Neural progenitor cell (in vitro differentiated cells): ENCODE measurements at places on chromosomes 5 and 9. TPM values are rescaled to one million over a fixed set of nuclear protein-coding genes. Genes with fewer than 3 reads are reported as not detected.
A peak's percentile ranks its signal among the peaks of the same experiment; 100 is the strongest.

Gene IL31RA
- total RNA-seq: not detected in 2 replicates

Gene ANKRD33B
- total RNA-seq: 2.2 and 3.5 TPM in 2 replicates

Gene PDZD2
- total RNA-seq: 1.1 and 1.4 TPM in 2 replicates

Gene GABRB2
- 0.53 and 0.58 TPM in 2 replicates for total RNA-seq

- peak; percentile 26 for DNase-seq
Observed at GRCh38 chr5:20972419-20972925, 984.5 kb upstream of the CDH18 start.

- peak; percentile 42 for DNase-seq
Observed at GRCh38 chr5:66239034-66239433, 94.9 kb downstream of the SREK1 start.

GRCh38 chr5:9025942-9026341 is 519.9 kb downstream of the SEMA5A start:
- no peak for DNase-seq

DNA sequence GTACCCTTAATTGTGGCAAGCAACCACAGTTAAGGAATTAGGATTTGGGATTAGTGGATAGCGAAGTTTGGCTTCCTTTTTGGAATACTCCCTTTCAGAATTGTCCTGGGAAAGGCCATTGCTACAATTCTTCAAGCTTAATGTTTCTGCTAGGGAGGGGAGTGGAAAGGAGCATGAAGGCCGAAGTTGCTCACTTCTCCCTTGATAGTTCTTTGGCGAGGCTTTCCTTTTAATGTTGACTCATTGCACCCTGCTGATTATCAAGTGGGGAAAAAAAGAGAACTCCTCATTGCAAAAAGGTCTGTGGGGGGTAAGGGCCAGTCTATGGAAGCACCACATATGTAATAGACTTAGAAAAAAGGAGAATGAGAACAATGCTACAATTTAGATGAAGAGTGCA is 30.7 kb downstream of the GRIN3A start:
- DNase-seq: no peak

DNA sequence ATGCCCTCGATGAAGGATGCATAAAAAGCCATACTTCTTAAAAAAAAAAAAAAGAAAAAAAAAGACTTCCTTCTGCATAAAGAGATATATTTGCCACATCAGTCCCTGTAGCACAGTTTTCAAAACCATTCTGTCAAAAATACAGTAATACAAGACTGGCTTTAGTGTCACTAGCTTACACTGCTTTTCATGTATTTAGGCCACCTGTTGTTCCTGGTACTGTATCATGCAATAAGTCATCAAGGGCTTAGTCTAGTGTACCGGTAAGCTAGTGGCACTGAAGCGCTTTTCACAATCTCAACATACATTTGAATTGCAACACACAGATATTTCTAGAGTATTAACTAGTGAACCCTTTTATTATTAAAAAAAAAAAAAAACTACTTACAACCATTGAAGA is 231.2 kb downstream of the NFIB start:
- DNase-seq: no peak

GRCh38 chr5:133230823-133231578 is 179.2 kb downstream of the HSPA4 start:
- DNase-seq: no peak

GRCh38 chr9:27280860-27281259 is 16.1 kb downstream of the EQTN start:
- no peak for DNase-seq

- DNase-seq: peak; percentile 49
Observed at GRCh38 chr5:173290477-173291131, 37.6 kb downstream of the STC2 start.

DNA sequence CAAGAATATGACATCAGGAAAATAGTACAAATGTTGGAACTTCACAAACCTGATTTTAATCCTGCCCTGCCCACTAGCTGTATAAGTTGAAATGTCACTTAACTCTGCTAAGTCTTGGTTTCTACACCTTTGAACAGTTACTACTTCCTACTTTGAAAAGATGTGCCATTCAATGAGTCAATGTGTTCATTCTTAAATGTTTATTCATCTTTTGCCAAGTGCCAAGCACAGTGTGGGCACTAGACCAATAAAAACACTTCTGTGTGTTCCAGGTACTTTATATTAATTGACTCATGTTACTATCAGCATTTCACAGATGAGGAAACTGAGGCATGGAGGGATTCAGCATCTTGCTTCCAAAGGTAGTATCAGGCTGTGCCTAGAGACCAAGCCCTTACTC is 12.8 kb downstream of the PDCL start:
- DNase-seq: no peak

DNA sequence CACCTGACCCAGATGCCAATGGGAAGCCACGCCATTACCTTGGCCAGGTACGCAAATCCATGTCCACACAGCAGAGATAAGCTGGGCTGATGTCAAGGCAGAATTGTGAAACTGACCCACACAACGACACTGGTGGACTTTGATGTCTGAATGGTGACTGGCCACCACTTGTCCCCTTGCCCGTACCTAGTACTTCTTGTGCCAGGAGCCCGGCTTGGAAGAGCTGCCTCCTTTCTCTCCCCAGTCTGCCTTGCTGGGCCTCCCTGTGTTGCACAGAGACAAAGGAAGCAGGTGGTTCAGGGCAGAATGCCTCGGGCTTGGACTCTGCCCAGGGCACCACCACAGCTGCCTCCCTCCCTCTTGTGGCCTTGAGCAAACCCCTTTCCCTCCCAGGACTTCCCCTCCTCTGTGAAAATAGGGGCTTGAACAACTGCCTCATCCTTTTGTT is 23.3 kb downstream of the PTGES2 start:
- no peak for DNase-seq

DNA sequence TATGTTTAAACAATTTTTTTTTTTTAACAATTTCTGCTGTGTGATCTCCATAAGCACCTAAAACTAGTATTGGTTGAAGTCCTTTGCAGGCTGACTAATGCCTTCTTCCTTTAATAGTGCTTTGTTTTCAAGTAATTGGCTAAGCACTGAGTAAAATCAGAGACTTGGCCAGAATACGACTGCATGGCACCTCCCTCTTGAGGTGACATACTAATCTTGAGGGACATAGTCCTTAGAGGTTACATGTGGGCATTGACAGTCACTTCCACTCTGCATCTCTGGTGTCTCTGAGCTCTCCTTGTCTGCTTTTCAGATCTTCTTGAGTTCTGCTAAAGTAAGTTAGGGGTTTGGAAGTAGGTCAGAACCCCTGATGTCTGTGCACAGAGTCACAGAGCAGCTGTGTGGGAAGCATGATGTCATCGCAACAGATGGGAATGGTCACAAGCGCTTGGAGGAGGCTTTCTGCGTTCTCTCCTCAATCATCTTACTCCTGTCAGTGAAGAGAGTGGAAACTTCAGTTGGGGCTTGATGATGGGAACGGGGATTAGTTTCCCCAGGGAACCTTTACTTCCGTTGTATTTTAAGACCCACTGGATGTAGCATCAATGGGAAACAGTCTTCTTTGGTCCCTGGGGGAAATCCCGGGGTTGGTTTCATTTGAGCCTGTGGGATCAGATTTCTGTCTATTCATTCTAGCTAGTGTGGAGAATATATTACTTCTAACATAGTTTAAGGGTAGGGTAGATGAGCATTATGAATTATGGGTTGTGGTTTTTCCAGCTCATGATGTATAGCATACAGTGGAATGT is 136.9 kb downstream of the ARHGAP26 start:
- DNase-seq: no peak

DNA sequence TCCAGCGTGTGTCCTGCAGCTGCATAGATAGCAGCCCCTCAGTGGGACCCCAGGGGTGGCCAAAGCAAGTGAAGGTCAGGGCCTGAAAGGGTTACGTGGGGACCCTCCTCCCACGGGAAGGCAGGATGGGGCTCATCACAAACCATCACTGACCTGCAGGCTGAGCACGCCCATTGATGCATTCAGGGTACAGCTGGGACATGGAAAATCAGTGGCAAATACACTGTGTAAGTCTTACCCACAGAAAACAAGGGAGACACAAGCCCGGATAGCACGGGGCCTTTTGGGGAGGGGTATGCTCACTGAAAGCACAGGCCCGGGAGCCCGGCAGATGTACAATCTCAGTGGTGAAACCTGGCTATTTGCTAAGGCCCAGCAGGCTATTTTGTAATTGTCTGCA is 49.1 kb downstream of the SEMA4D start:
- DNase-seq: no peak

DNA sequence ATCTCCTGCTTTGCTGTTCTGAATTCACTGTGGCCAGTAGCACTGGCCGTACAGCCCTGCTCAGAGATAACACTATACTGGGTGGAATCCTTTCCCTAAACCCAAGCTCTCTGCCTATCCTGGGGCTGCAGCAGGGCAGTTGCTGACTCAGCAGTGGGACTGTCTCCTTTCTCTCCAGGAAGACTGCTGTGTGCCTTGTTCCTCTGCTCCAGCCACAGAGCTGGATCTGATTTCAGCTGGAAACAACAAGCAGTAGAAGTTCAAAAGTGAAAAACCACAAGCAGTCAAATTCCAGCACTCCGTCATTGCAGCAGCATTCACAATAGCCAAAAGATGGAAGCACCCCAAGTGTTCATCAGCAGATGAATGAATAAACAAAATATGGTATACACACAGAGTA is 105.0 kb downstream of the FBXL7 start:
- DNase-seq: no peak

- no peak for DNase-seq
Observed at GRCh38 chr5:112349371-112349770, 69.7 kb downstream of the EPB41L4A start.

- no peak for DNase-seq
Observed at GRCh38 chr9:98867429-98868168, 60.1 kb downstream of the GALNT12 start.

DNA sequence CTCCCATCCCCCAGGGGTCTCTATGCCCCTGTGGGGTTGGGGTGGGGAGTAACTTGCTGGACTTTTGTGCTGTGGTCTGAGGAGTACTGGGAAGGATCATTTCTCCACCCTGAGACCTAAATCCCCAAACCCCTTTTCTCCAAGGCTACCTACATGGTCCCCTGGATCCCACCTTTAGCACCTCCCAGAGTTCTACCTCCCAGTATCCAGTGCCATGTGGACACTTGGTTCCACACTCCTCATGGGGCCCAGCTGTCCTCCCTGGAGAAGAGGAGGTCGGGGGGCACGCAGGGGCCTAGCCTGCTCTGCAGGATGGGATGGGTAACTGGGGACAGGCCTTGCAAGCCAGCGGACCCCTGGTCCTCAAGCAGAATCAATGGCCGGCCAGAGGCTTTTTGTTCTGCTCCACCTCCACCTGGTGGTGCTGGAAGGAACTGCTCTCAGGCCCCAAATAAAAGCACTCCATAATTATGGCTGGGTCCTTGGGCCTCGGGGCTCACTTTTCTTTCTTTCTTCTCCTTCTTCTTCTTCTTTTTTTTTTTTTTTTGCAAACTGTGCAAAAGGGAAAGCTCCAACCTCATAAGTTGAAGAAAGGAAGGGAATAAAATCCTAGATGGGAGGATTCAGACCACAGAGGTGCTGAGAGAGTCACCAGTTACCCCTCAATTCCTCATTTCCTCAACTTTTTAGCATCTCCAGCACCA is 68.4 kb downstream of the PSD2 start:
- DNase-seq: peak; percentile 83

DNA sequence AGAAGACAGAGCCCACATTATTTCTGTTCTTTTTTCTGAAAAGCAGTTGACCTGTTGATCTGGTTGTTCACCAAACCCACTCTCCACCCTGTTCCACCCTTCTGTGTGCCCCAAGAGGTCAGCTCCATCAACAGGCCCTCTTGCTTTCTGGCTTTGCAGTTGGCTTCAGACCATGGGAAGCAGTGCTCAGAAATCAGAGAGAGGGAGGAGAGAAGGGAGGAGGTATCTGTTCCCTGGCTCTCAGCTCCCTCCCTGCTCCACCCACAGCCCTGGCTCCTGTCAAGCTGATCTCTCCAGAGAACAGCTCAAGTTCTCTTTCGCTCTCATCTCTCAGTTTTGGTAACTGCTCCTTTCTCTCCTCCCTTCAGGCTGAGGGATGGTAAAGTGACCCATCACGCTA is 144.2 kb upstream of the RAI14 start:
- DNase-seq: peak; percentile 8

GRCh38 chr5:136018814-136019783 is 9.7 kb upstream of the TGFBI start:
- no peak for DNase-seq

DNA sequence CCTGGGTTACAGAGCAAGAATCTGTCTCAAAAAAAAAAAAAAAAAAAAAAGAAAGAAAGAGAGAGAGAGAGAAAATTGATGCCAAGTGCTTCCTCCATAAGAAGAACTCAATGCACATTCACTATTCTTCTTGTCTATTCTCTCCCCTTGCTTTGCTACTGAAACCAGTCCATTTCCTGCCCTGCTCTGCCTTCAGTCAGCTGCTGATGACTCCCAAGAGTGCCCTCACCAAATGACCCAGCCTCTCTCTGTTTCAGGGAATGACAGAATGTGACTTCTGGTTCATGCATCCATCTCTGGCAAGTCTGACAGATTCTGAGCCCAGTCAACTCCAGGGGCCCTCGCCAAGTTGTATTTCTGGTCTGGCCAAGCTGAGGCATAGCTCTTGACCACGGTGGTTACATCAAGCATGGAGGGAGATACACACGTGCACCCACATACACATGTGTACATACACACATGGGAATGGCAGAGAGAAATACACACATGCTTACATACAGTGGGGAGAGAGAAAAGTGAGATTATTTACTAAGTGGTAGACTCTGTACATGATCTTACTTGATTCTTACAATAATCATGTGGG is 106.2 kb downstream of the NSG2 start:
- no peak for DNase-seq
